ENCODE measurements at places on chromosomes 7 and 10. TPM values are rescaled to one million over a fixed set of nuclear protein-coding genes. Genes with fewer than 3 reads are reported as not detected.

Gene HOXA9
- total RNA-seq: not detected

Gene PCLO
- total RNA-seq: 1.1 TPM

DNA sequence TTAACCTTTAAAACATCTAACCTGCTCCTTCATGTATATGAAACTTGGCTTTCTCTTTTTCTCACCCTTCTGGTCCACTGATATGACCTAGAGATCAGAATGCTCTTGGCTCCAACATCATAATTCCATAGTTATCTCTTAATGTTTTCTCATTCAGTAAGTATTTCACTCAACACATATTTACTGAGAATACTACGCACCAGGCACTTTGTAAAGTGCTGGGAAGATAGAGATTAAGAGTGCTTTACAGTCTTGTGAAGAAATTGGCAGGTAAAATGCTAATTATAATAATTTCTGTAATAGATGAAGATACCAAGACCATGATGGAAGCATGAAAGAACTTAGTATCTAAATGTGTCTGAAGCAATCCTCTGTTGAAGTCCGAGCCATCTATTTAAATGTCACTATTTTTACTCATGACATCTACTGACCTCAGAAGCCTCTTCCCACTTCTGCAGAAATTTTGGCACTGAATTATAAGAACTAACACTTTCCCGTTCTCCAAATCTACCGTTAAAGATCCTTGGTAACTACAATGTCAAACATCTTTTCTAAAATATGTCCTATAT, 116.2 kb downstream of the HBP1 start:
- DNase-seq: no peak

GRCh38 chr7:158314394-158314793, 273.2 kb downstream of the PTPRN2 start:
- DNase-seq: no peak

DNA sequence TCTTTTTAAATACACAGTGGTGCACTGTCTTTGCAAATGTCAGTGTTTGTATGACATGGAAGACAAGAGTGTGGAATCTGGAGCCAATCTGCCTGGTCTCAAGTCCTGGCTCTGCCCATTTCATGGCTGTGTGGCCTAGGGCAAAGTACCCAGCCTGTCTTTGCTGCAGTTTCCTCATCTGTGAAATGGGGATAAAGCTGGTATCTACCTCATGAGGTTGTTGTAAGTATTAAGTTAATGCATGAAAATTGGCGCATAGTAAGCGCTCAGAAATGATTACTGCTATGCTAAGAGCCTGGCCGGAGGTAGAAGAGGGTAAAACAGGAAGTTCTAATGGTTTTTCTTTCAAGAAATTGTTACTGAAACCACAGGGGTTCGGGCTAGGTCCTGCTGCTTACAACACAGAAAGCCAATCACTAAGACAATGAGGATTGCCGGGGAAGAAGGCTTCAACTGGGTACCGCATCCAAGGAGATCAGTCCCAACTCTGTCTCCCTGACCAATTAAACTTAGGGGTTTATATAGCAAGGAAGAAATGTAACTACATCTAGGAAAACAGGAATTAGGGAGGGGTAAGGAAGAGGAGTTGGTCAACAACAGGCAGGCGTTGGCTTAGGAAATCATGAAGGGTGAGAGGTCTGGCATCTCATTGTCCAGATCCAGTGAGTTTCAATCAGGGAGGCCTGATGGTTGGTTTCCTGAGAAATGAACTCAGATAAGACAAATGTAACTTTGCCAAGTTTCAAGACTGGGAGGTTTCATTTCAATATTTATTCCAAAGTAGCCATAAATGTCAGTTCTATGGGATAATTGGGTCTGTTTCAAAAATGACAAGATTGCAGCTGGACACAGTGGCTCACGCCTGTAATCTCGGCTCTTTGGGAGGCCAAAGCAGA, 57.0 kb downstream of the CHST3 start:
- no peak for DNase-seq

DNA sequence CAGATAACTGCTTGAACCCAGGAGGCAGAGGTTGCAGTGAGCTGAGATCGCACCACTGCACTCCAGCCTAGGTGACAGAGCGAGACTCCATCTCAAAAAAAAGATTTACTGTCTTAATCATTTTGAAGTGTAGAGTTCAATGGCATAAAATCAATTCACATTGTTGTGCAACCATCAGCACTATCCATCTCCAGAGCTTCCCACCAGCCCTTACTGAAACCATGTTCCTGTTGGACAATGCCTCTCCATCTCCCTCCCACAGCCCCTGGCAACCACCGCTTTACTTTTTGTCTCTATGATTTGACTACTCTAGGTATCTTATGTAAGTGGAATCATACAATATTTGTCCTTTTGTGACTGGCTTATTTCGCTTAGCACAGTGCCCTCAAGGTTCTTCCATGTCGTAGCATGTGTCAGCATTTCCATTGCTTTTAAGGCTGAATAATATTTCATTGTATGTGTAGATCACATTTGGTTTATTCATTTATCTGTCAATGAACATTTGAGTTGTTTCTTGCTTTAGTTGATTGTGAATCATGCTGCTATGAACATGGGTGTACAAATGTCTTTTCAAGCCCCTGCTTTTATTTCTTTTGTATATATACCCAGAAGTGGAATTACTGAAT, 33.1 kb downstream of the NACAD start:
- no peak for DNase-seq

- DNase-seq: peak; percentile 27
Measured at GRCh38 chr10:80260295-80261243, 28.9 kb downstream of the MAT1A start.

- DNase-seq: no peak
Measured at GRCh38 chr7:81140252-81140651, 221.4 kb upstream of the SEMA3C start.

DNA sequence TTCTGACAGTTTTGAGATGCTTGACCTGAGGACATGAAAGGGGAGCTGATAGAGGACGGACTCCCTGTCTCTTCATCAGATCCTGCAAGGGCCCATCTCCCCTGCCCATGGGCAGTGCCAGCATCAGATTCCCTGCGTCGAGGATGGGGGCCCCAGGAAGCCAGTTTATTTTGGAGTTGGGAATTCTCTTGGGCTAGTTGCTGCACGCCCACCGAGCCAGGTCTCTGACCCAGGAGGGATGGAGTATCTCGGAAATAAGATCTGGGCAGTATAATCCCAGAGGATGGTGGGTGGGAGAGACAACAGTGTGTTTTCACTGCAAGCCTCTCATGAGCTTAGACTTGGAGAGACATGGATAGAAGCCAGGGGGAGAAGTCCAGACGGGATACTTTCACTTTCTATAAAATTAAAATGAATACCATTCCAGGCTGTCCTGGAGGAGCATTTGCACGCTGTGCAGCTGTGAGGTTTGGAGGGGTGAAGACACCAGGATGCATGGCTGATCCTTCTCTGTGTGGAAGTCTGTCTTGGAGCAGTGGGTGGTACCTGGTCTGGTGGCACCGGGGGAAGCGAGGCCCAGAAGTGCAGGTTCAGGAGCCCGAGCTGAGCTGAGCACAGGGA, 25.8 kb downstream of the DOCK1 start:
- DNase-seq: no peak

DNA sequence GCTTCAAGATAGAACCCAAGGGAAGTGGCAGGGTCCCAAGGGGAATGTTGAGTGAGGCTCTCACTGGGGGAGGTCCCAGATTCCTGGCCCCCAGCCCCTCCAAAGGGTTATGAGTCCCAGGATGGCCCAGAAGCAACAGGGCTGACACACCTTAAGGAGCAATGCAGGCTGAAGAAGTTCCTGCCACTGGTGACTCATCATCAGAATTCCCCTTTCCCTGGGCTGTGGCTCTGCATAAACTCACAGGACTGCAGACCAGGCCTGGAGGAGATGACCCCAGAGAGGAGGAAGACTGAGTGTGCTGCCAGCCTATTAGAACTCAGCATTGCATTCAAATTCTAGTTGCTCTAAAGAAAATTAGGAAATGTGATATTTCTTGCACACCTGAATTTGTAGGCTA, 126.7 kb downstream of the DPP6 start:
- DNase-seq: no peak

DNA sequence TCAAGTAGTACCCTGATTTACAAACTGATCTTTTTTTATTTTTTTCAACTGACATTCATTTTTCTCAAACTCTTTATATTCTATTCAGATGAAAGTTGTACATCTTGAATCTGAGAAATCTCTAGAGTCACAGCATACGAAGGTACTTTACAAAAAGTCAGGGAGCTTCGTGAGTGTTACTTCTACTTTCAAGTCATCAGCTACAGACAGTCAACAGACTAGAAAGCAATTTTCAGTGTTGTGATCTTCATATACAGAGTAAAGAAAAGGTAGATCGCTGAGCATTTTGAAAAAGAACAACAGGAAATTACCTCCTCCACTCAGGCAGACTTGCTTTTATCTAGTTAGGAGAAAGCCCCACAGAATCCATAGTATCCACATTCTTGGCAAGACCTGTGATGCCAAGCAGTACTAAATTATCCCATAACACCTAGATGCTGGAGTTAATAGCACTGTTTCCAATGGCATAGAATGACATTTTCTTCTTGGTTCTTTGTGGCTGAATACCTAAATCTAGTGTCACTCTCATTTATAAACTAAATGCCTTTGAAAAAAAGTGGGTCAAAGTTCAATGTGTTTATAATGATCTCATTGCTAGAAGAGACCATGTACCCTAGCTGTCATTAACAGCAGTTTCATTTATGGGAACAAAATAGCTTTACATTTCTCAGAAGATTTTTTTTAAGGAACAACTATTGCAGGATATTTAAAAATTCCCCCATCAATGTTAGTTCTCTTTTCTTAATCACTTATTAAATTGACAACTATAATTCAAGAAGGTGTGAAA, 12.0 kb upstream of the ZNF800 start:
- DNase-seq: no peak

DNA sequence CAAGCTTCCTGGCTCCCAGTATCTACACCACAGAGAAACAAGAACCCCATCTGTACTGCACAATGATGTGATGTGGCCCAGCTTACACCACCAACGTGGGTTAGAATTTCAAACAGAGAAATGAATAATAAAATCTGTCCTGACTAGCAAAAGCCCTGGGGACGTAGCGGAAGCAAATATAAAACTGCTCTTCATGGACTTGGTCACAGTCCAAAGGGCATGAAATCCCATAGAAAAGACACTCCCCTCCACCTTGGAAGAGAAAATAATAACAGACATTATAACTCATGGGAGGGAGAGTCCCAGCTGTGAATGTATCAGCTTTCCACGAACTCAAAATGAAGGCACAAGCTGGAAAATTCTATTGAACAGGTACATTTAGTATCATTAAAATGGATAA, 205.3 kb upstream of the GALNT17 start:
- DNase-seq: no peak

- DNase-seq: no peak
Measured at GRCh38 chr10:14086596-14086995, 244.1 kb downstream of the FRMD4A start.

DNA sequence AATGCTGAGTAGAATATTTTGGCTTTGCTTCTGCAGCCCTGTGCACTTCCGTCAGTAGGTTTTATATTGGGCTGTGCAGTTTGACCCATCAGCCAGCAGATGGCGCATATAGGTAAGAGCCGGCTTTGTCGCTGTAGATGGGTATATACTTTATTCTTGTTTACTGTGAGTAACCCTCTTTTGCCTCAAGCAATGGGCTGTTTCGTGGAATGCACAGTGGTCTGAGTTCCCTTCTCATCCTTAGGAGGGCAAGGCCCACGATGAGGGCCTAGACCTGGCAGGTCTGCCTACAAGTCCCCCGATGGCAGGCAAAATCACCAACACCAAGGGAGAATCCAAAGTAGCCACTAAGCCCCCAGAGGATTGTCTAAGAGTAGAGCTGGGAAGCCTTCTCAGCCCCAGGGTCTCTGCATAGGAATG, 1002.9 kb upstream of the KCND2 start:
- peak; percentile 33 for DNase-seq
